ENCODE measurements at places on chromosomes 2 and 18.

GRCh38 chr2:111155610-111156009 lies 34.9 kb downstream of the BCL2L11 start:
- no peak for DNase-seq

- no peak for DNase-seq
Observed at GRCh38 chr2:217950401-217950871, 52.4 kb downstream of the TNS1 start.

GRCh38 chr2:5609201-5609600 lies 83.0 kb upstream of the SOX11 start:
- DNase-seq: no peak

GRCh38 chr2:46502291-46502885 lies 23.0 kb downstream of the TMEM247 start:
- DNase-seq: no peak

DNA sequence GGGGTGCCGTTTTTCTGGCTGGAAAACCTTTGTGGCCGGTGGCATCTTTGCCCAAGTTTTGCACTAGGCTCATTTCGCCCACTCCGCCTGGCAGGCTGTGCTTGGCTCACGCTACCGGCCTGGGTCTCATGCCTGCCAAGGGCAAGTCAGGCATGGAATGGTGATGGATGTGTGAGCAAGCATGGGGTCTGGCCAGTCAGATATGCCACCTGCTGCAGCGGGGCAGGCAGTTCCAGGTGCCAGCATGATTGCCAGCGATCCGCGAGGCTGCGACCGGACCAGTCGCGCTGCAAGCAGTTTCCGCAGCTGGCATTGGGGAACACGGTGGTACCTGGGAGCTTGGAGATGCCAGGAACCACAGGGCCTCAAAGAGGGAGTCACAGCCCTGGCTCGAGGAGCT lies 40.6 kb downstream of the TAF1B start:
- DNase-seq: no peak

- DNase-seq: no peak
Observed at GRCh38 chr2:44168681-44169154, at the start of gene PPM1B. Gene PPM1B, plus strand, starts transcription at chr2:44168875. Its CDS starts 32,325 bp downstream, at chr2:44201200.

- peak; percentile 76 for DNase-seq
Observed at GRCh38 chr2:225165052-225165451, 122.8 kb upstream of the DOCK10 start.

DNA sequence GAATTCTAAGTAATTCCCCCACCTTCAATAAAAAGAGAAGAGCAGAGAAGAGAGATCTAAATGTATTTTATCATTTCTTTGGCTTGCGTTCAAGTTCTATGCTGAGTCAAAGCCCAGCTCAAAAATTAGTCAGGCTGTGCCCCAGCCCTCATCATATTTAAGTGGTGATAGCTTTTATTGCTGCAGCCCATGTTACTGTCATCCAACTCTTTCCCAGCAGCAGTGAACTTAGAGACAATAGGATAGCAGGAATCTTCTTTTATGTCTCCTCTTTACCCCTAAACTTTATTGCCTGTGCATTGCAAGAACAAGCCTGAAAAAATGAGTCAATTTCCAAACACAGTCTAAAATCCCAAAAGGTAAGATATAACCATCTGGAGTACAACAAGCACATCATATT lies 1599.3 kb upstream of the PIK3C3 start:
- DNase-seq: no peak

- DNase-seq: no peak
Observed at GRCh38 chr2:59395119-59395518, 1154.0 kb upstream of the FANCL start.

DNA sequence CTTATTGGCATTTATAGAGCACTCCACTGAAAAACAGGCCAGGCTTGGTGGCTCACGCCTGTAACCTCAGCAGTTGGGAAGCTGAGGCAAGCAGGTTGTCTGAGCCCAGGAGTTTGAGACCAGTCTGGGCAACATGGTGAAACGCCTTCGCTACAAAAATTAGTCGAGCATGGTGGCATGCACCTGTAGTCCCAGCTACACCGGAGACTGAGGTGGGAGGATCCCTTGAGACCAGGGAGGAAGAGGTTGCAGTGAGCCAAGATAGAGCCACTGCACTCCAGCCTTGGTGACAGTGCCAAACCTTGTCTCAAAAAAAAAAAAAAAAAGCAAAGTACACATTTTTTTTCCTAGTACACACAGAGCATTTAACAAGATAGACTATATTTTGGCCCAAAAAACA lies 96.1 kb downstream of the TGIF1 start:
- no peak for DNase-seq

DNA sequence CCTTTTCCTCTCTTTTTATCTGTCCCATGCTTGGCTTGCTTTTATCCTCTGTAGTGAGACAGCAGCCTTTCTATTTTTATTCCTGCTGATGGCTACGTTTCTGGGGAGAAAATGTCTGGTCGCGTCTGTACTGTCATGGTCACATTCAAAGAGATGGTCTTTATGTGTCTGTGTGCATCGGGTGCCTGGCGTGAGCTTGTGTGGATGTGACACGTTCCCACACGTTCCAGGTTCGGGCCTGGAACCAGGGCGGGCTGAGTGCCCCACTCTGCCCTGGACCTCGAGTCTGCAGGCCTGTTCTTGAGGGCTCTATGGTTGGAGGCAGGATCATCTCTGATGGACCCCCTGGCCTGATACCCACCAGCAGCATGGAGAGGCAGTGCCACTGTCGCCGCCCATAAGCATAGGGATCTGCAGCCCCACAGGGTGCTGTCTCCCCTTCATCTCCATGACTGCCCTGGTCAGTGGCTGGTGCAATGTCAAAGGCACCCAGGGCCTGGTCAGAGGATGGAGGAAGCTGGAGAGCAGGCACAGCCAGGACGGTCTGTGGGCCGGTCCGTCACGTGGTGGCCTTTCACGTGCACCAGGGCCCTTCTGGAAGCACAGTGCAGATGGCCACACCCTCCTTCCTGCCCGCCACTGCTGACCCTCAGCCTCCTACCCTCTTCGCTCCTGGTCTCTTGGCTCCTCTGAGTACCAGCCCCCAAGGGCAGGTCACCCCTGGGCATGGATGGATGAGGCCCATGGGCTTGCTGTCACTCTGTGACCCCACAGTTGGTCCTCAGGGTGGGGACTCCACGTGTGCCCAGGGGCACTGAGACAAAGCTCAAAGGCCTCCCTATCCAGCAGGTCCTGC lies 149.2 kb upstream of the TWIST2 start:
- no peak for DNase-seq

DNA sequence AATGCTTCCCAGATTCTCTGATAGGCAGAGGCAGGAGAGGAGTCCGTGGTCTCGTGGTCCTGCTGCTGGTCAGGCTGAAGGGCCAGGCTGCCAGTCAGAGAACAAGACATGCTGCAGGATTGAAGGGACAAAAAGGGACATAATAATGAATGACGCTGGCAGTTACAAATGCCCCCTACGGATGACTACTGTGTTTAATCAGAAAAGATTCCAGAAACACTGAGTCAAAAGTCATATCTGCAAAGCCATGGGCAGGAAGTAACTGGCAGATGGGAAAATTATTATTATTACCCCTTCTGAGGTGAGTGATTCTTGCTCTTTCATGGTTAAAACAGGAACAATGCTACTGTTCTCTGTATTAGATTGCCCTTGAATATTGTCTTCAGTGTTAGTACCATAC lies 19.0 kb downstream of the LCT start:
- DNase-seq: no peak

DNA sequence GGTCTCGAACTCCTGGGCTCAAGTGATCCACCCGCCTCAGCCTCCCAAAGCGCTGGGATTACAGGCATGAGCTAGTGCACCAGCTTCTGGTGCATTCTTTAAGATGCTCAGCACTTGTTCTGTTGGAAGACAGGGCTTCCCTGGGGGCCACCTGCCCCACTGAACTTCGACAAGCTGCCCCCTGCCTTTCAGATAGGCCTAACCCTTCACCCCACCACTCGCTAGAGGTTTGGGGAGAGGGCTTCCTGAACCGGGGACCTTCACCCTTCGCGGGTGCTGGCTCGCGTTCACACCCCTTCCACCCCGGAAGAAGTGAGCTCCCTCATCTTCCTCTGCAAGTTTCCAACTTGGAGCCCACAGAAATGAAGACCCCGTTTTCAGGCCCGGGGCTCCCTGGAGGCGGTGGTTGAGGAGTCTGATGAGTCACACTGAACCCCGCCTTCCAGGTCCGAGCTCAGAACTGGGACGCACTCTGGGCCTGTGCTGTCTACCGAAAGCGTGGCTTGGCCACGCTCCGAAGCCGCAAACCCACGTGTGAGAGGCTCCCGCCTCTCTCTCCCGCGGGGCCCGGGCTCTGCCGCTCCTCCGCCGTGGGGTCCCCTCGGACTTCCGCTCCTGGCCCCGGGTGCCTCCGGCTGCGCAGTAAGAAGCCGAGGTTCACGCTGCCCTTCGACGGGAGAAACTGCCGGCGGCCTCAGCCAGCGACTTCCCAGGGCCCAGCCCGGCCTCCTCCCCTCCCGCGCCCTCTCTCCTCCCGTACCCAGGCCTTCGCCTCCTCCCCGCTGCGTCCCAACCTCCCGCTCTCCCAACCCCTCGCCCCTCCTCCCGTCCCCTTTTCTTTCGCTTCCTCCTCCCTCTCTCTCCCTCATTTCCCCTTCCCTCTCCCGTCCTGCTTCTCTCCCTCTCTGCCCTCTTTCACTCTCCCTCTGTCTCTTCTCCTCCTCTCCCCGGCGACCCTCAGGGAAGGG lies 47.5 kb upstream of the SP3 start:
- peak; percentile 67 for DNase-seq

- no peak for DNase-seq
Observed at GRCh38 chr18:3319894-3320454, 58.0 kb downstream of the MYL12B start.

GRCh38 chr2:221673248-221673647 lies 101.1 kb upstream of the EPHA4 start:
- DNase-seq: no peak

DNA sequence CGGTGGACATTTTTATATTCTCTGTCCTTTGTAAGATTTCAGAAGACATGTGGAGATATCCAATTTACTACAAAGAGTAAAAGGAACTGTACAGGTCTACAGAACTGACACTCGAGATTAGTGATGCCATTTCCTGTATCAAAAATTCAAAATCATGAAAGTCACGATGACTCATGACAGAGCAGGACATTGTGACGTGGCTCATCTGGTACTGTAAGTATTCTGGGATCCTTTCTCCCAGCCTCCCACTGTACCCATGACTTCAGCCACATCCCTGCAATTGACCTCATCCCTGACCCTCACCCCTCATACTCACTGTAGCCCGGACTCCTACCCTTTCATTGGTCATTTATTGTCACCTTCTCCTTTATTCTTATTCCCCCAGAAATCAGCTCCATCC lies 736.5 kb downstream of the EPHA4 start:
- peak; percentile 63 for DNase-seq

DNA sequence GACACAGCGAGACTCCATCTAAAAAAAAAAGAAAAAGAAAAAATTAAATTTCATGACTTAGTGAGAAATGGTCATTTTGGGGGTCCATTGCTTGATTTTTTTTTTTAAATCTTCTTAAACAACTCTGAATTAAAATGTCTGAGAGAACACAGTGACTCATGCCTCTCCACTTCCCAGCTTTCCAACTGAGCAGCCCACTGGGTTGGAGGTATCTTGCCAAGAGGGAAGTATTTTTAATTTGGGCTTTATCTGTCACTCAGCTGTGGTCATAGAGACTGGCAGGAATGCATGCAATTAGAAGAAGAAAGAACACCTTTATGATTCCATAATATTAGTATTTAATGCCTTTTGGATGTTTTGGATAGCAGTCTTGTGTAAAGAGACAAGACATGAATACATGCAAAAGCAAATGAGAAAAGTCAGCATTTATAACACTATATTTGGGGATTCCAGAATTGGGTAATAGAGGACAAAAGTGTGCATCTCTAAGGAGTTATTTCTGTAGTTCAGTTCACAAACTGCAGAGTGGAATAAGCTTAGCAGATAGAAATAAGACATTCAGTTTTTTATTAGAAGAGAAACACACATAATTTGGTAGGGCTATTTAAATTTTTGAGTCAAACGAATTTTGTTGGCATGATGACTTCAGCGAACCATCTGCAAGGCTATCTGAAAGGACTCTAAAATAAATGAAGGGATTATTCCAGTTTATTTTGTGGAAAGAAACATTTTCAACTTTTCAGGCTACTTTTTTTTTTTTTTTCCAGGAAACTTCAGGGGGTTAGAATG lies 254.8 kb downstream of the TGIF1 start:
- DNase-seq: no peak

DNA sequence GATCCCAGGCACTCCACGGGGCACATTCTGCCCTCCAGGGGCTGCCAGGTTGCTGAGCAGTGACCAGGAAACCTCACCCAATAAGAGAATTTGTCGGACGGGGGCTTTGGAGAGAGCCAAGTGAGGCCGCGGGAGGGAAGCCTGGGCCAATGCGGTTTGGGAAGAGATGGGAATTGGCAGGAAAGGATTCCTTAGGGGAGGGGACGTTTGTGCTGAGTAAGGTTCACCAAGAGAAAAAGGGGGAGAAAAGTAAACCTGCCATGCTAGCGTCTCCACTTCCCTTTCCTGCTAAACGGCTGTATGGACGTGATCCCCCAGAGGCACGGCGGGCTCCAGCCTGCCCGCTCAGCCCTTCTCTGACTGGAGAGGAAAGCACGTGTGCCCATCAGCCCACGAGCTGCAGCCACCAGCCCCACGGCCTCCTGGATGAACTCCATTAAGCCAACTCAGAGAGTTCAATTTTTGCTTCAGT lies 194.4 kb upstream of the ID2 start:
- DNase-seq: no peak

DNA sequence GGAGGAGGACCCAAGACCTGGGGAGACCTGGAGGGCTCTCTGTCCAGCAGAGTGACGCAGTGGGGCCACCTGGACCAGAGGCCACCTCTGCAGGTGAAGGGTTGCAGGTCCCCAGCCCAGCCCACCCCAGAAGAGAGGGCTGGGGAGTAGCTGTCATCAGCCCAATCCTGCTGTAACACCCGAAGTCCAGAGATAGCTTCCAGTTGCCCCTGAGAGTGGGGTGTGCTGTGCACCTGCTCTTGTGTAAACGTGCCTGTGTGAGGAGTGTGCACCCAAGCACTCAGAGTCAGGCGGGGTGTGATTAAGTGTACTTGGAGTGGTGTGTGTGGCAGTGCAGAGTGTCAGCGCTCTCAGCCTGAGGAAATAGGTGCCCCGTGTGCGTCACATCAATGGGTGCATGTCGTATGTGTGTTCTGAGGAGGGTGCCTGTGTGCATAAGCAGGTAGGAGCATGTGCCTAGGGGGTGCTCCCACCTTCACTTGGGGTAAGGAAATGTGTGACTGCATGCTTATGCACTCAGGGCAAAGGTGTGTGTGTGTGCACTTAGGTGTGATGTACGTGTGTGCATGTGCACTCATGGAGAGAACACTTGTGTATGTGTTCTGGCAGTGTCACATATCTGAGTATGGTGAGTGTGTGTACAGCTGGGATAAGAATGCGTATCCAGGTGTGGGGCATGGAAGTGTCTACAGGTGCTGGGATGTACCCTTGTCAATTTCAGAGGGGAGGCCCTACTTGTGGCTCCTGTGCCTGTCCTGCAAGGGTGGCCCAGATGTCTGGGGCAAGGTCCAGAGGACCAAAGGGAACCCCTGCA lies 672 bp downstream of the ATP6V1B1 start:
- DNase-seq: no peak

- DNase-seq: no peak
Observed at GRCh38 chr2:14654835-14655282, 22.3 kb downstream of the LRATD1 start.
